ENCODE measurements at places on chromosomes 12 and 14.

GRCh38 chr12:123828120-123828519 lies 66.0 kb downstream of the DNAH10 start:
- no peak for DNase-seq

DNA sequence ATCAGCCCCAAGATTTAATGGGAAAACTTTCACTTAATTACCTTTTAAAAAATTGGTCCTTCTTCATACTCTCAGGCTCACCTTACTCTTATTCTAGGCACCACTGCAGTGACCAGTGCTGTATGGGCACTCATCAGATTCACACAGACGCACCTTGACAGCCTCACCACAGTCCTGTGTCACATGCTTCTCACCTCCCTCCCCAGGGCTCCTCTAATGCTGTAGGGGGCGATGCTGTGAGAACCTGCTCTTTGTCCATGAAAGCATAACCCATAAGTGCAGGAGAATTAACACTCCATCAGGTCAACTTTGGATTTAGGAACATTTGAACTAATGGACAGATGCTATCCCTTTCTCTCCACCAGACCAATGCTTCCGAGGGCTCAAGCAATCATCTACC lies 13.9 kb upstream of the PPP4R3A start:
- DNase-seq, result no peak

GRCh38 chr12:113347-113746 lies 46.8 kb downstream of the IQSEC3 start:
- DNase-seq, result no peak

GRCh38 chr14:51855234-51855633 lies 5.2 kb upstream of the GNG2 start:
- no peak for DNase-seq

DNA sequence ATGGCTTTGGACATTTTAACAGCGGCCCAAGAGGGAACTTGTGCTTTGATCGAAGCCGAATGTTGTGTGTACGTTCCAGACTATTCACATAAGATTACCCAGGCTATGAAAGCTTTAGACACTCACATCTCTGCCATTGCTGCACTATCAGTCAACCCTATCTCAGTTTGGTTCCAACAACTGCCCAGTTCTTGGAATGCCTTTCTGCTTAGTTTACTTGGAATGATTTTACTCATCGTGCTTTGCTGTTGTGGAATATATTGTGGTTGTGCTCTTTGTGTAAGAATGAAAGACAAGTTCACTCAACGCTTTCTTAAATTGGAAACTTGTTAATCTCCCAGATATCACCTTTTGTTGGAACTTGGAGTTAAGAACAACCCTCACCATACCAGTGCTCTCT lies 498.2 kb downstream of the GLT1D1 start:
- DNase-seq, result no peak

- no peak for DNase-seq
Measured at GRCh38 chr14:101215266-101215665, 311.7 kb upstream of the RTL1 start.

- no peak for DNase-seq
Measured at GRCh38 chr14:20494935-20495766, 10.2 kb upstream of the RNASE10 start.

GRCh38 chr12:116604951-116605641 lies 45.9 kb downstream of the MAP1LC3B2 start:
- DNase-seq, result no peak

GRCh38 chr14:32366256-32366879 lies 37.3 kb downstream of the AKAP6 start:
- no peak for DNase-seq

- no peak for DNase-seq
Measured at GRCh38 chr12:7989827-7990491, 42.6 kb upstream of the FOXJ2 start.

GRCh38 chr12:21585485-21585884 lies 19.2 kb downstream of the GYS2 start:
- DNase-seq, result no peak

DNA sequence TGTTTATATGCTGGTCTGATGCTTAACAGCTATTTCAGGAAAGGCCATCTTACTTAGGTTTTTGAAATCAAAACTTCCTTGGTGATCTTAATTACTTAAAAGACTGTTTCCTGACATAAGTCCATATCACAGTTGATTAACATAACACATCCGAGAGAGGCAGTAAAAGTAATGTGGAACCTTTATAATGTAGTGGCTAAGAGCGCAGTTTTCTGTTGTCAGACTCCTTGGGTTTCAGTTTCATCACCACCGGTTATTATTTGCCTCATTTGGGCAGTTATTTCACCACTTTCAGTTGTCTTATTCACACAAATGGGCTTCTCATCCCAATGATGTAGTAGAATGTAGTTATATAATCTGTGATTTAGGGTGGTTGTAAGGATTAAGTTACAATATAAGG lies 30.9 kb downstream of the TBC1D15 start:
- DNase-seq, result no peak

GRCh38 chr14:51513933-51514332 lies 137.8 kb upstream of the FRMD6 start:
- no peak for DNase-seq

GRCh38 chr14:75884198-75884611 lies 97.6 kb downstream of the TGFB3 start:
- DNase-seq, result no peak

DNA sequence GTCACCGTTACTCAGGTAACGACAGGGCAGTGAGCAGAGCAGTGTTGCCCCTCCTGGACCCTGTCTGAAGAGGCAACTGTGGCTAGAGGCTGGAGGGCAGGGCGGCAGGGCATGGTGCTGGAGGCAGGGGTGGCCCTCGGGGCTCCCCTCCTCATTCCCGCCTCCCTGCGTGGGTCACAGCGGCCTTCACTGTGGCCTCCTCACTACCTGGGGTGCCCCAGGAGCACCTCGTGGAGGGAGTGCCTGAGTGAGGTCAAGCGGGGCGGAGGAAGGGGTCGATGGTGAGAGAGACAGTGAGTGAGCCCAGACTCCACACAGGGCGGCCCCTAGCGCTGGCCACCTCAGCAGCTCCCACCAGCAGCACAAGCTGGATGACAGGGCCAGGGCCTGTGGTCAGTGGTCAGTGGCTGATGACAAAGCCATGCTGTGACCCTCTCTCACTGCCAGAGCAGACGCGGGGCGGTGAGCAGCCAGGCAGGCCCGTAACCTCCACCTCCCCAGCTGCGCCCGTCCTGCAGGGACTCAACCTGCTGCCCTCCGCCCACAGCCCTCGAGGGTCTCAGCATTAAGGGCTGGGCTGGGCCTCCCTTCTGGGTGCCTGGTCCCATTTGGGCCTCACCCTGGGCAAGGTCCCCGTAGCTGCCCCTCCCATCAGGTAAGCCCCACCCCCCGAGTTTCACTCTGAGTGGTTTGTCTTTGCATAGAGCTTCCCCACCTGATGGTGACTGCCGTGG lies 17.8 kb downstream of the GPR132 start:
- DNase-seq, result no peak

DNA sequence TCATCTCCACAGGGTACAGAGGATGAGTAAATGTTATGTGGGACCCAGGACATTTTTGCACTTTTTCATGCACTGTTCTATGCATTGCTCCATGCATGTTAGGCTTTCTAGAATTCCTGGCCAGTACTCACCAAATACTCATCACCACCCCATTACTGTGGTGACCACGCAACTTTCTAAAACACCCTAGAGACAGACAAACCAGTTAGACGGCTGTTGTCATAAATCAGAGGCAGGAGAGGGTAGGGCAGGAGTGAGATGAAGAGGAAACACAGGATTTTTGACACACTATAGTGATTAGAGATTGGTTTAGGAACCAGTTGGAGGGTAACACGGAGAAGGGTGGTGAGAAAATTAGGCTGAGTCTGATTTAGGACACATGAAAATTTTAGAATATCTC lies 59.3 kb downstream of the IFNG start:
- no peak for DNase-seq

DNA sequence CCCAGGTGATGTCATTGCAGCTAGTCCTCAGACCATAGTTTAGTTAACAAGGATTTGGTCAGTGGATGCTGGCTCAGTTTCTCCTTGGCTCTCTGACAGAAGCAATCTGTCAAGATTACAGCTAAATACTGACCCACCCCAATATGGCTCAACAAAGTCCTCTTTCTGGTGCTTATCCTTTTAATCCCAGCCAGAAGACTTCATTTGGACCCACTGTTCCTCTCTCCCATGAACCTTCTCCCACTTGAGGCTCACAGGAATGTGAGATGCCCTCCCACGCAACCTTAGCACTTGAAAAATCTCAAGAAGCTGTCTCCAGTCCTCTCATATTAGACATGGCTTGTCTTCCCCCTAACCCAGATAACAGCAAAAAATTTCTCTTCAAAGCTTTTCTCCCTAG lies 47.7 kb downstream of the C12orf50 start:
- DNase-seq, result no peak

- no peak for DNase-seq
Measured at GRCh38 chr12:54383041-54383609, 1.4 kb downstream of the ZNF385A start.

DNA sequence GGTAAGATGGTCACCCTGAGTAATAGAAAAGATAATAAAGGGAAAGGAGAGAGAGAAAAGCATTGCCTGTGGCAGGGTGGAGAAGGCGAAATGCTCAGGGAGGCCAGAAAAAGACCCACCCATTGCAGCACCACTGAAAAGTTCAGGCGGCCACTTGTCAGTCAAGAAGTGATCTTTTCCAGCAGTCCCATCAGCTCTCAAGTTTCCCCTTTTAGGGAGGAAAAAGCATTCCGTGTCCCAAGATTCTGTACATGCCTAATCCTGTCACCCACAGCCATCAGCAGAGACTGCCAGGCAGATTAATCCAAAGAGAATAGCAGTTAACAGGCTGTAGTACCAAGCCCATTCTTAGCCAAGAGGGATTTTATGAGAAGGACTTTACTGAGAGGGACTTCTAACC lies 11.9 kb downstream of the SLC38A1 start:
- DNase-seq, result no peak

- DNase-seq, result no peak
Measured at GRCh38 chr12:131959641-131960589, 10.2 kb downstream of the EP400 start.
